ENCODE measurements at places on chromosomes 3 and 15. TPM values are rescaled to one million over a fixed set of nuclear protein-coding genes. Genes with fewer than 3 reads are reported as not detected.

PGBD4 gene
- total RNA-seq, result 1.2 TPM

PP2D1 gene
- not detected for total RNA-seq

MYO1E gene
- 38.1 TPM for total RNA-seq

SKOR1 gene
- 0.81 TPM for total RNA-seq

SCN5A gene
- 1.9 TPM for total RNA-seq

DISP2 gene
- total RNA-seq, result 5.9 TPM

SPESP1 gene
- 10.1 TPM for total RNA-seq

CYP8B1 gene
- not detected for total RNA-seq

TM4SF18 gene
- total RNA-seq, result 26.5 TPM

CD86 gene
- total RNA-seq, result 4.2 TPM

LRRC31 gene
- not detected for total RNA-seq

CADM2 gene
- total RNA-seq, result 4.0 TPM

CTXN2 gene
- total RNA-seq, result not detected

LTF gene
- 21.9 TPM for total RNA-seq

MUSTN1 gene
- total RNA-seq, result 7.0 TPM

LPP gene
- total RNA-seq, result 141 TPM

SPTBN5 gene
- total RNA-seq, result 0.40 TPM

CDCP1 gene
- total RNA-seq, result 18.5 TPM

EFCAB12 gene
- total RNA-seq, result 0.71 TPM

NEIL1 gene
- total RNA-seq, result 25.2 TPM

VPS8 gene
- 109 TPM for total RNA-seq

CCRL2 gene
- 0.33 TPM for total RNA-seq

ATOSA gene
- 88.7 TPM for total RNA-seq

IL17RD gene
- total RNA-seq, result 1.6 TPM

CILP gene
- 3.1 TPM for total RNA-seq

CERS3 gene
- total RNA-seq, result 2.0 TPM

TMEM158 gene
- total RNA-seq, result 0.78 TPM

DNAH12 gene
- 0.11 TPM for total RNA-seq

WDR73 gene
- 40.8 TPM for total RNA-seq

CD80 gene
- total RNA-seq, result 1.1 TPM

CEMIP gene
- total RNA-seq, result 1.7 TPM

FRMD4B gene
- total RNA-seq, result 109 TPM

WNT7A gene
- total RNA-seq, result not detected

SERPINI2 gene
- total RNA-seq, result not detected

PLA1A gene
- total RNA-seq, result 2.0 TPM

REC114 gene
- not detected for total RNA-seq
